SK-MEL-5 (cell line): ENCODE measurements at places on chromosomes 3 and 15. TPM values are rescaled to one million over a fixed set of nuclear protein-coding genes. Genes with fewer than 3 reads are reported as not detected.

OCA2 gene
- total RNA-seq, result 200 and 219 TPM in 2 replicates

KLHL40 gene
- total RNA-seq, result not detected in 2 replicates

CA12 gene
- 17.4 and 19.2 TPM in 2 replicates for total RNA-seq

P4HTM gene
- total RNA-seq, result not detected in 2 replicates

KCNMB3 gene
- total RNA-seq, result 0.37 and 0.58 TPM in 2 replicates

GOLGA8J gene
- 0.16 TPM in 1 of 2 replicates, not detected in the other for total RNA-seq

SI gene
- total RNA-seq, result not detected in 2 replicates

UROC1 gene
- total RNA-seq, result 0.05 and 0.21 TPM in 2 replicates

SLC15A2 gene
- total RNA-seq, result 0.05 and 1.2 TPM in 2 replicates

IQCF6 gene
- not detected in 2 replicates for total RNA-seq

FBLN2 gene
- total RNA-seq, result 0.51 and 1.8 TPM in 2 replicates

SLMAP gene
- 26.1 and 28.9 TPM in 2 replicates for total RNA-seq

RTP3 gene
- not detected in 2 replicates for total RNA-seq

ULK3 gene
- 47.2 and 47.6 TPM in 2 replicates for total RNA-seq

MAP1A gene
- 0.87 and 0.90 TPM in 2 replicates for total RNA-seq

RBP2 gene
- total RNA-seq, result not detected in 2 replicates

EPHA3 gene
- 40.8 and 43.2 TPM in 2 replicates for total RNA-seq

IMP3 gene
- total RNA-seq, result 102 and 106 TPM in 2 replicates

IL5RA gene
- total RNA-seq, result not detected in 2 replicates

SLC22A14 gene
- not detected in 2 replicates for total RNA-seq

DNAH12 gene
- not detected in 2 replicates for total RNA-seq

SLC49A4 gene
- 40.2 and 42.1 TPM in 2 replicates for total RNA-seq

CFAP100 gene
- total RNA-seq, result not detected in 2 replicates

EIF3J gene
- 56.5 and 59.4 TPM in 2 replicates for total RNA-seq

BSN gene
- total RNA-seq, result 0.11 and 0.40 TPM in 2 replicates

ACKR4 gene
- total RNA-seq, result not detected in 2 replicates
